ENCODE measurements at places on chromosomes 16 and 17.

GRCh38 chr17:63295288-63295687 is 150.8 kb downstream of the CYB561 start:
- DNase-seq = no peak

GRCh38 chr17:65978871-65979270 is 213.1 kb downstream of the CEP112 start:
- no peak for DNase-seq

DNA sequence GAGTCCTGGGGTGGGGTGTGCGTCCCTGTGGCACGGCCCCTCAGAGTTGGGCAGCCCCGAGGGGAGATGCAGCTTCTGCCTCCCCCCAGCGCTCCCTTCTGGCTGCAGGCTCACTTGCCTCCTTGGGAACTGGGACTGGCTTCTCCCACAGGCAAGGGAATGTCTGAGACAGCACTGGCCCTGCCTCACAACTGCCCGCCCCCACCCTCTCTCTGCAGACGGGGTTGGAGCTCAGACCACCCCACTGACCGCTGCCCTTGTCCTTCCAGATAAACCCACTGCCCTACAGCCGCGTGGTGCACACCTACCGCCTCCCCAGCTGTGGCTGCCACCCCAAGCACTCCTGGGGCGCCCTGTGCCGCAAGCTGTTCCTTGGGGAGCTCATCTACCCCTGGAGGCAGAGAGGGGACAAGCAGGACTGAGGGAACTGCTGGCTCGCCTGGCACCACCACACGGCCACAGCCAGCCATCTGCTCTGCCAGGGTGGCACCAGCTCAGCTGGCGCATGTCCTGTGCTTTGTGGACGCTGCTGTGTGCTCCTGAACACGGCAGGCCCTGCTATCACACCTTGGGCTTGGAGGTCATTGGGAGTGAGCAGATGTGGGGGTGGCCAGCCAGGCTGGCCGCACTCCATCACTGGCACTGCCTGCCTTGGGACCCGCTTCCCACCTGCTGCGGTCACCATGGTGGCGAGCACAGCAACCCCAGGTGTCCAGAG is 7.1 kb upstream of the RAB40C start:
- DNase-seq = no peak

DNA sequence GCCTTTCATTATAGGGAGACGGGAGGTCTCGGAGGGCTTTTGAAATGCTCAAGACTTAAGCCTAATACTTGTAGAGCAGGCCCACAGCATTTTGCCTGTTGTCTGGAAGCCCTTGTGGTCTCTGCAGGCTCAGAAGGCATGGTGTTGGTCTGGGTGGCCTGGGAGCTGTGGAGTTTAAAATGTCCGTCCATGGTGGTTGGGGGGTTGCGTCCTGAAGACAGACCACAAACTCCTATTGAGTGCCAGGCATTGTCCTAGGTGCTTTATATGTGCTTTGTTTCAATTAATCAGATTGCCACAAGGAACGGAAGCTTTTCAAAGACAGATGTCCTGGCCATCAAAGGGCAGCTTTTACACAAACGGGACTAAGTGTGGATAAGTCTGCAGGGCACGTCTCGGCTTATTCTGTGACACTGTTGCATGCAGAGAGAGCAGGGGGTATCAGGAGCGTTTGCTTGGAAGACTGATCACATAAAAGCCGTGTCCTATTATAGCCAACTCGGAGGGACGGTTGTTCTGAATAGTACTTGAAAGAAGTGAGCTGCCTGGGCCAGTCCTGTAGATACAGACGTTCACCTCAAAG is 7.8 kb downstream of the NTN1 start:
- DNase-seq = no peak

Measured in activated CD4-positive, alpha-beta T cell treated with anti-CD3 and anti-CD28 coated beads, Interleukin-2, amount 50 U/mL, for 24 hours (primary cell).